ENCODE measurements at places on chromosomes 6 and 20.

GRCh38 chr6:10800810-10801209 is 37.5 kb downstream of the MAK start:
- DNase-seq: no peak

DNA sequence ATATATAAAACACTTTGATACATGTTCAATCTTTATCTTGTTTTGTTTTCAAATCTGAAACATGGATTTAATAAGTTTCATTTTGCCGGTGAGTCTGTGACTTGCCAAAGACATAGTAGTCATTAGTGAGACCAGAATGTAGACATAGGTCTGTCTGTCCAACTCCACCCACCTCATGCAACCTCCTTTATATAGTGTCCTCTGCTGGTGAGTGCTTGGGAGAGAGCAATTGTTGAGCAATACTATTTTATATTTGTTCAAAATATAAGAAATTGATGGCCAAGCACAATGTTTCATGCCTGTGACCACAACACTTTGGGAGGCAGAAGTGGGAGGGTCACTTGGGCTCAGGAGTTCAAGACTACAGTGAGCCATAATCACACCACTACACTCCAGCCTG is 10.8 kb upstream of the LY86 start:
- DNase-seq: no peak

DNA sequence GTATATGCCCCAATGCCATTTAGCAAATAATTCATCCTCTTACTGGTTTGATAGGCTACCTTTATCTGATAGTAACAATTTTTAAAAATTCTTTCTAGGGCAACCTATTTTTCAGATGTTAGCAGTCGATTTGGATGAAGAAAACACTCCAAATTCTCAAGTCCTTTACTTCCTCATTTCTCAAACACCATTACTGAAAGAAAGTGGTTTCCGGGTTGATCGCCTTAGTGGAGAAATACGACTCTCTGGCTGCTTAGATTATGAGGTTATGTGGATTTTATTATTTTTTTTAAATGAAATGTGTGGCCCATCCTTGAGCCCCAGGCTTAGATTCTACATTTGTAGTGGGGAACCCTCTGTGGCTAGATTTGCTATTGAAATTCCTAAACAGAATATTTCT is 26.3 kb downstream of the CDH26 start:
- DNase-seq: no peak

- DNase-seq: no peak
Observed at GRCh38 chr6:139744891-139745290, 370.4 kb upstream of the CITED2 start.

DNA sequence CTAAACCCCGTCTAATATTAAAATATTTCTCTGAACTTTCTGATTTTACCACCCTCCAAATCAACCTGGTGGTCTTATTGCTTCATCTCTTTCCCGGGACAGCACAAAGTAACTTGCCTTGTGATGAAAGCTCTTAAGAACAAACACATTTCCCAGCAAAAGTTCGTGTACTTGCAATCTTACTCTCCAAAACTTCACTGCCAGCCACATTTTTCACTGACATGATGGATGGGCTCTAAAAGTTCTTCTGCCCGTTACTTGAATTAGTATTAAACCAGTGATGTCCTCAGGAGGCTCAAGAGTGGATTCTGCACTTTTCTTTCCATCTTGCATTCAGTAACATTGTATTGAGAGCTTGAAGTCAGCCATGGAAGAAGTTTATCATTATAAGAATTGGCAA is 731.6 kb upstream of the GJE1 start:
- DNase-seq: no peak

Measured in endothelial cell (in vitro differentiated cells).